HAP-1 (cell line): ENCODE measurements at places on chromosomes 2 and 18.

DNA sequence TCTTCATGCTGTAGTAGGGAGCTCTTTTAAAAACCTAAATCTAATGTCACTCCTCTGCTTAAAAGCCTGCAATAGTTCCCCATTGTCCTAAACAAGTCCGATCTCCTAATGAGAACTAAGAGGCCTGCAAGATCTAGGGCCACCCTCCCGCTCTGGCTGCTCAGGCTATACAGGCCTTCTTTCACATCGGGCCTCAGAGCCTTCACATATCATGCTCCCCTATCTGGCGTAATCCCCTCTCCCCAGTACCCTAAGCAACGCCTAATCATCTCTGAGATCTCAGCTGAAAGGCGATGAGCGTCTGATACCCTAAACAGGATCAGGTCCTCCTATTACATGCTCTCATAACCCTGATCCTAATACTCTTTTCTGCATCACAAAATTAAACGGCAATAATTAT is 1.9 kb downstream of the MAP4K3 start:
- DNase-seq = no peak

DNA sequence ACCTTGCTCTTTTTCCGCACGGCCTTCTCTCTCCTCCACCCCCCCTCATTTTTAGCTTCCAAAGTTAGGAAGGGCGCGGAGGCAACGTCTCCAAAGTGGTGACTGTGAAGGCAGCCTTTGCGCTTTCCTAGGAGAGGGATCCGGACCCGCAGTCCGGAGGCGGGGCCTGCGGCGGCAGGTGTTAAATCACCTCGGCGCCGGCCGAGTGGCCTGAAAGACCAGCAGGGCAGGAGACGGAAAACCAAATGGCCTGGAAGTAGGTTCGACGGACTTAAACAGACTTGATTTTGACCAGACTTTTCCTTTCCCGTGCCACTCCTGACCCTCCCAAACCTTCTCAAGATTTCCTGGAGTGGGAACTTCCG is 615 bp downstream of the GORASP2 start:
- peak; percentile 67 for DNase-seq

- no peak for DNase-seq
Observed at GRCh38 chr2:189411860-189412259, 29.4 kb upstream of the WDR75 start.

DNA sequence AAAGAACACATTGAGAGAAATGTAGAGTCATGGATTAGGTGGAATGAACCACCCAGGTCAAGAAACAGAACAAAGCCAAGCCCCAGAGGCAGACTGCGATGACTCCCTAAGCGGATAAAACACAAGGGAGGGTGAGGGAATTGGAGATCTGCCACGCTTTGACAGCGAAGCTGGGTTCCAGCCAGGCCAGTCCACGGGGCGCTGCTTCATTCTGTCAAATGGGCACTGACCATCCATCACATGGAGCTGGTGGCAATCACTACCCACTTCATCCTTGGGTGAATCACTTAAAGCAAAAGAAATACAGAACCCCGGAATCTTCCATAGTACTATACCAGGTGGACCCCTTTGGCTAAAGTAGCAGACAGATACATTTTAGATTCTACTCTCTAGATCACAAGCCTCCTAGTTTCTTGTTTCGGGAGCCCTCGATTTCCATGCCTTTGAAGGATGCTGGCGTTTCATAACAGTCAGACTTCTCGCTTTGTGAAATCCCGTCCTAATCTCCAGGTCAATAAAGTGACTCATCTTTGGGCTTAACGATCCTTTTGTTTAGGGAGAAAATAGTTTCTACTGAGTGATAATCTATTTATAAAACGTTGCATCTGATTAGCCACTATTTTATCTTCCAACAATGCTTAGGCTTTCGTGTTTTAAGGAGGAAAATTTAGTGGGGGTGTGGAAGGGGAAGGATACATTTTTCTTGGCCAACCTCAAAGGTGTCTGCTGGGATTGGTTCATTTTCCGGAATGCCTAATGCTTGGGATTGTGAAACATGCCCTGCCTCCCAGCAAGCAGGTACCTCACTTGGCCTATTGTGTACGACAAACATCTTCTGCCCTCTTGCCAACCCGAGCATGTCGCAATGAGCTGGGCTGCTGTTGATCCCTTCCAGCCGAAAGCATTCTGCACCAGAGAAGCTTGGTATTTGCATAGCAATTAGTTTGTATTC is 44.1 kb upstream of the HDAC4 start:
- peak; percentile 24 for DNase-seq

GRCh38 chr18:42025974-42026625 is 71.1 kb downstream of the PIK3C3 start:
- DNase-seq = no peak

DNA sequence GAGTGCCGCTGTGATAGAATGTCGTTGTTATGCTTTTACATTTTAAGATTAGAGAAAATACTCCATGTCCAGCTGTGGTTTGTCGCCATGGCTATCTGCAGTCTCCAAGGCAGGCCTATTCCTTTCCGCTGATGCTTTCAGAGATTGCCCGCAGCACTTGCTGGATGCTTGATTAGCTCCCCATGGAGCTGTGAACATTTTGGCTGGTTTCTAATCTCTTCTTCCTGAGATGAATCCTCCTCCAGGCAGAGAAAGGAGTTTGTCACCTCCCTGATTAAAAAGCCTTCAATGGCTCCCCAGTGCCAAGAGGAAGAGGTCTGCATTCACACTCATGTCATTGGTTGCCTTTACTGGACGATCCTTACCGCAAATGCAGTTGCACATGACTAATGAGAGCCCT is 32.6 kb upstream of the LPIN1 start:
- DNase-seq = no peak

DNA sequence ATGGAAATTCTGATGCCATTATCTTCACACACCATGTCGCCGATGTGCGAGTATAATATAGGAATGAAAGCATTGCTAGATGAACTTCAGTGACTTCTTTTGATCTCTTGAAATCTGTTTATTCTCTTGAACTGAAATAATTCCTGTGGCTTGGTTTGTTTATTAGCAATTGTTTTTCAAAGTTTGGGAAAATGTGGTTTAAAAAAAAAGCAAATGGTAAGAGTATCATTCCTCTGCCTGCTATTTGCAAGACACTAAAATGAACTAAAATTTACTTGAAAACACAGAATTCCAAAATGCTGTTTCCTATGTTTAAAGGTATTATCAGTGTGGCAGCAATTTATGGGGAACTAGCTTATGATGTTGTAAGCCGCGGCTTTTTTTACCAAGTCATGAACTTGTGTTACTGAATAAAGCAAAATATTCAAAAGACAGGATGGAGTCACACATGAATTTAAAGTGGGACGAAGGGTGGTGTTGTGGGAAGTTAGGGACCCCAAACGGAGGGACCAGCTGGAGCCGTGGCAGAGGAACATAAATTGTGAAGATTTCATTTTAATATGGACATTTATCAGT is 96.4 kb downstream of the COLEC12 start:
- no peak for DNase-seq

DNA sequence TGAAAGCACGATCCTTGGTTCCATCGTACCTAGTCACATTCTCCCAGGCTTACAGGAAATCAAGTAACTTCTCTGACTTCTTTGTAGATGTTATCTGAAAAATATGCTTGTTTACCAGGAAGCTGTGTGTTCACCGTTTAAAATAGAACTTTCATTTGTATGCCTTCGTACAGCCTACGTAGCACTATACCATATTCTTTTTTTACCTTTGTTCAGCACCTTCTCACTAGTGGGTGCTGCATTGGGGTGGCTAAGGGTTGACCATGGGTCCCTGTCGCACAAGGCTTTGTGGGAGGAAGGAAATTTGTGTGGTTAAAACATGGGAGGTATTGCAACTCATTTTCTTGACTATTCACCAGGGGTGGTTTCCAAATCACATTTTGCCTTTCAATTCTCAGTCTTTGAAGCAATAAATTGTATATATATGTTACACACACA is 16.6 kb downstream of the MALT1 start:
- no peak for DNase-seq

DNA sequence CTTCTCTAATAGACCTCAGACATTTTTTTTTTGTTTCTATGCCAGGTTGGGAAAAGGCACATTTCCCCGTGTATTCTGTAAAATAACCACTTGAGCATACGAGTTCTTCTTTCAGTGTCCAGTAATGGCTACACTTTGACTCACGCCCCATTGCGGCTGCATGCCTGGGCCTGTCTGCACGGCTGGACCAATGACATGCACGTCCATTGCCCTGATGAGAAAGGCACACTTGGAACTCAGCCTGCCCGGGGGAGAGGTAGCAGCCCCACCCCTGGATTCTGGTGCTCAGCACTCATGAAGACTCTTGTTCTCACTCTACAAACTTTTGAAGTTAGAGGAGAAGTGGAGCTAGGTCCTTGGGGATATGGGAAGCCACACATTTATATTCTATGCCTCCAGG is 5.8 kb downstream of the PCARE start:
- no peak for DNase-seq

DNA sequence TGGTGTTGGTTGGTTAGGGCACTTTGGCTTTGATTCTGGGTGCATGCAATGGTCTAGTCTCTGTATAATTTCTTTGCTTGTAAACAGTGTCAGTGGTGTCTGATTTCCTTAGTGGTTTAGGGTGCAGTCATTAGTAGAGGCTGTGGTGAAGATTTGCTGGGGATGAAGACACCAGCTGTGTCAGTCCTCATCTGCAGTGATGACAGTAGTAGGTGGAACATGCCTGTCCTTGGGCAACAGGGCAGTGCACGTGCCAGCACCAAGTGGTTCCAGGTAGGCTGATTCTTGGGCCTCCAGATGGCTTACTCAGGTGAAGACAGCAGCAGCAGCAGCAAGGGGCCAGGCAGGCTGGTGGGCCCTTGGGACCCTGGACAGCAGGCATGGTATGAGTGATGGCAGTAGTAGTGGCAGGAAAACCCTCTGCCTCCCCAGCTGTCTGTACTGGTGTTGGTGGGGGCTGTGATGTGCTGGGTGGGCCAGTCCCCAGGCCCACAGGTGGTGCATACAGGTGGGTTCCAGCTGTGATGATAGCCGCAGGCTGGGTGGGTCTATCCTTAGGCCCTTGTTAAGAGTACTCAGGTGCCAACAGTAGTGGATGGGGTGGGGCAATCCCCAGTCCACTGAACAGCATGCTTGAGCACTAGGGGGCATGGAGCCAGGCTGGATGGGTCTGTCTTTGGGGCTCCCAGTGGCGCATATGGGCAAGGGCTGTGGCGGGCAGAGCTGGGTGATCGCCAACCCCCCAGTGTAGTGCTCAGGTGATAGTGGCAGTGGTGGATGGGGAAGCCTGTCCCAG is 140.7 kb upstream of the THUMPD2 start:
- no peak for DNase-seq

DNA sequence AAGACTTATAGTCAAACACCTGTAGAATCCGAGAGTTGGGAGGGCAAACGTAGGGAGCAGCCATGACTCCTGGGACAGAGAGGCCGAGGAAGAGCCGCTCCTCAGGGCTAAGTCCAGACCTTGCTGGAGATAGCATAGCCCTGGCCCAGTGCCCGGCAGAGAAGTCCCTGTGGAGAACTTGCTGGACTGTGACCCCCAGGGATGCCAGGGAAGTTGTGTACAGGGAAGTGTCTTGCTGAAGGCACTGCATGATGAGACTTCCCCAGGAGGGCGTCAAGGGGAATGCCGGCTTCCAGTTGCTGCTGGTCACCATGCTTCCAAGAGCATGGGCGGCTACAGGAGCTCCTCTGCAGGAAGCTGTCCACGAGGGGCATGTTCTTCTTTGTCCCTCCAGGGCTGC is 8.6 kb upstream of the CNDP1 start:
- DNase-seq = no peak

GRCh38 chr2:71850306-71850801 is 297.3 kb downstream of the CYP26B1 start:
- no peak for DNase-seq

DNA sequence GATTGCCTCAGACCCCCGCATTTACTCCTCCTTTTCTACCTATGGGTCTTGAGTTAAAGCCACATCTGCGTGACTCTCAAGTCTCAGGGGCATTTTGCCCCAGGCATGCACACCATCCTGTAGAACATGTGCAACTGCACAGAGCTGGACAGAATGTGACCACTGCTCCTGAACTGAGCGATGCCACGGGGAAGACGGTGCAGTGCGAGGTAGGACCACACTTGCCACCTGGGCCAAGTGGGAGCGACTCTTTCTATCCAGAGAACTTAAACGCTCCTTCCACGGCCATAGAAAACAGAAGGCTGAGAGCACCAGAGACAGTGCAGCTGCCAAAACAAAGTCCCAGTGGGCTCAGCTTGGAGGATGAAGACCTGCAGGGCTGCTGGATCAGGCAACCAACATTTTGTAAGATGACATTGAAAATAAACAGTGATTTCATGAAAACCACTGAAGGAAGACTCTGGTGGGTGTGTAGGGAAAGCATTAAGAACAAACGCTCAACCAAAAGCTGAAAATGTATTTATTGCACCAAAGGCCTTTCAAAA is 149.0 kb upstream of the HDAC4 start:
- DNase-seq = no peak

DNA sequence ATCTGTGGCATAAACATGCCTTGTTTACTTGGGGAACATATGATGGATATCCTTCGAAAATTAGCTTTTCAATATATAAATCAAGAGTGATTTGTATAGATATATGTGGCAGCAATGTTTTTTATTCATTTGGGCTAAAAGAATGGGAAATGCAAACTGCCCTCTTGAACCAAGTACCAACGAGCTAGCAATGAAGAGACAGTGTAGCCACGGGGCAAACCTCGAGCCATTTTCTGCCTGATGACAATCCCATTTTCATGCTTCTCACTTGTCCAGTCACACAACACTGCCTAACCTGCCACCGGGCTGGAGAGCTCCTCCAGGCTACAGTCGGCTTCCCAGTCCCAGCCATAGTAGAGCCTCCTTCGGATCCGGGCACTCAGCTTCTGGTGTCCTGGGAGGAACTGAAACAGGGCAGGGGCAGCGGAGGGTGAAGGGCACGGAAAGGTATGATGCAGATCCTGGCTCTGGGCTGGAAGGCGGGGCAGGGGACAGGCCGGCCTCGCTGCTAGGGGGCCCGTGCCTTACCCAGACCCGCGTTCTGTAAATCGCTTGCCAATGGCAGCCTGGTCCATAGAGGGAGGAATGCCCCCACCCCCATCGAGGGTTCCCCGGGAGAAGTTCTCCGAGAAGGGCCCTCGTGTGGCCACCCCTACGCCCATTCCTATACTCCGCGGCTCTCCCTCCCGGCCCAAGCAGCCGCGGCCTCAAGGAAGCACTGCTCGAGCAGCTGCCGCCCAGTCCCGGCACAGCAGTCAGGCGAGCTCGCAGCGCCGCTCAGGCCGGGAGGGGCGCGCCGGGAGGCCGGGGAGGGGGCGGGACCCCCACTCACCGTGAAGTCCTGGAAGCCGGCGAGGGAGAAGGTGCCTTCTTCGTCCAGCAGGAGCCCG is 552 bp downstream of the CNPPD1 start:
- peak; percentile 56 for DNase-seq

GRCh38 chr18:46754188-46754587 is 2.7 kb downstream of the ST8SIA5 start:
- no peak for DNase-seq
